ENCODE measurements at places on chromosomes 7 and 10.

GRCh38 chr10:122981066-122981464 is 864 bp downstream of the PSTK start:
- no peak for DNase-seq

DNA sequence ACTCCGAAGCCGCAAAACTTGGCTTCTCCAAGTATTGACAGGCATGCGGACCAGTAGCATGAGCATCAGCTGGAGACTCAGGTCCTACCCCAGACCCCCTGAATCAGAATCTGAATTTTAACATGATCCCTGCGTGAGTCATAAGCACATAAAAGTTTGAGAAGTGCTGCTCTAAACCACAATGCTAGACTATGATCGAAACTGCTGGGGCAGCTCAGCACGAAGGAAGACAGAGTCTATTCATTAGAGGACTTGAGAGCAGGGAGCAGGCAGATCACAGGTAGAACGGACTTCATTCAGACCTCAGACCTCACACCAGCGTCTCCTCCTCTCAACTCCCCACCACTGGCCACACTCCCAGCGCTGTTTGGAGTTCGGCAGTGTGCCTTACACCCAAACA is 16.9 kb downstream of the CAMK2G start:
- no peak for DNase-seq

GRCh38 chr7:20330928-20331909 is 519 bp downstream of the ITGB8 start:
- DNase-seq = no peak

DNA sequence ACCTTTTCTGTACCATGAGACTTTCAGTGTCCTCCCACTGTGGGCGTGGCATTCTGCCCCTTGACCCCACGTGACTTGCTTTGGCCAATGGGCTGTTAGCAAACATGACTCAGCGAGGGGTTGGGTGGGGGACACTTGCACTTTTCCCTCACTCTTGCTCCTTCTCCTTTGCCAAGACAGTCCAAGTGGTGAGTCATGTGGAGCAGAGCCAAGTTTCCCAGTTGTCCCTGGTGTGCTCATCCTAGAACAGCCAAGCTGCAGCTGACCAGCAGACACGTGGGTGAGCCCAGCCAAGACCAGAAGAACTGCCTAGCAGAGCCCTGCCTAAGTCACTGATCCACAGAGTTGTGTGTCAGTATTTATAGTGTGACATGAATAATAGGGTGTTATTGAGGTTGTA is 82.8 kb upstream of the CPXM2 start:
- no peak for DNase-seq

DNA sequence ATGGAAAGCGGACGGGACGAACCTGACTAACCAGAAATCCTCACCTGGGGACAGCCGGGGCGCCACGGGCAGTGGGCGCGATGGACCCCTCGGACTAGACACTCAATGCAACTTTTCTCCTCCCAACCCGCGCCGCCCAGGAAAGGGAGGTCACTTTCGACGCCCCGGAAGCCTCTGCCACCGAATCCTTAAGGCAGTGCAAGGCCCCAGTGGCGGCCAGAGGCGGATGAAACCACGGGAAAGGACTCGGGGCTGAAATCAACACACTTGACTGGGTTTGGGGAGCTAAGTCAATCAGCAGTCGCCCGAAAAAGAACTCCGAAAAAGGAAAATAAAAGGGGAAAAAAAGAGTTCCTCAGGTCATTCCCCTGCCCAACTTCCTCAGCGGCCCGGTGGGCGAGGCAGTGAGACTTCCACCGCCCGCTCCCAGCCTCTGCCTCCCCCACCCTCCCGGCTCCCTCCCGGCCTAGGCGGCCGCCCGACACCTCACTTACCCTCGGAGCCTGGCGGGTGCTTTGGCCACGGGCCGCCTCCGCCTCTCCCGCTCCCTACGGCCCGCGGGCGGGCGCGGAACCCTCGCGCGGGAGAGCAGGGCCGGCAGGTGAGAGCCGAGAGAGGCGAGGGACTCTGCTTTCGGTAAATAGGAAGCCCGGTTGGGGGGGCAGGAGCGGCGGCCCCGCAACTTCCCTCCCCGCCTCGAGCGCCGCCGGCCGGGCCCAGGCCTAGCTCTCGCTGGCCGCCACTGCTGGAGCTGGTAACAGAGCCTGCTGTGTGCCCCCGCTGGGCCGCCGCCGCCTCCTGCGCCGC is 518 bp downstream of the WAPL start:
- no peak for DNase-seq

GRCh38 chr10:69468751-69469089 is 17.5 kb downstream of the TSPAN15 start:
- no peak for DNase-seq

- DNase-seq = no peak
Observed at GRCh38 chr10:29948881-29949355, 110.5 kb downstream of the JCAD start.

GRCh38 chr7:22911889-22912288 is 89.2 kb upstream of the TOMM7 start:
- no peak for DNase-seq

DNA sequence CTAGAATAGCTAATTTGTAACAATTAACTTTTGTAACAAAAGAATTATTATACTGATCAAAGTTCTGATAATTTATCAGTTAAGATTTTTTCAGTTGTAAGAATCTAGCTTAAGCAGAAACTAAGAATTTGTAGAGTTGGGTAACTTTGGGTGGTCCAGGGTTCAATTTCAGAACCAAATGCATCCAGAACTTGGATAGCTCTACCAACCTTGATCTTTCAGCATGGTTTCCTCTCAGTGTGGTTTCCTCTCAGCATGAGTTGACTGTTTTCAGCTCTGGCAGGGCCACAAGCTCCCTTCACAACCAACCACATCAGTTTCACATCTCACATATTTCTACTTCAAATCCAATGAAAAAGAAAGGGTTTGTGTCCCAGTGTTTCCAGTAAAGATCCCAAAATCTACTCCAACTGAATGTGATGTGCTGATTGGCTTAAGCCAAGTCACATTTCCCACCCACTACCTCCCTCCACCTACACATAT is 3.3 kb upstream of the FAS start:
- no peak for DNase-seq

- no peak for DNase-seq
Observed at GRCh38 chr7:140889150-140889549, 35.6 kb downstream of the BRAF start.

DNA sequence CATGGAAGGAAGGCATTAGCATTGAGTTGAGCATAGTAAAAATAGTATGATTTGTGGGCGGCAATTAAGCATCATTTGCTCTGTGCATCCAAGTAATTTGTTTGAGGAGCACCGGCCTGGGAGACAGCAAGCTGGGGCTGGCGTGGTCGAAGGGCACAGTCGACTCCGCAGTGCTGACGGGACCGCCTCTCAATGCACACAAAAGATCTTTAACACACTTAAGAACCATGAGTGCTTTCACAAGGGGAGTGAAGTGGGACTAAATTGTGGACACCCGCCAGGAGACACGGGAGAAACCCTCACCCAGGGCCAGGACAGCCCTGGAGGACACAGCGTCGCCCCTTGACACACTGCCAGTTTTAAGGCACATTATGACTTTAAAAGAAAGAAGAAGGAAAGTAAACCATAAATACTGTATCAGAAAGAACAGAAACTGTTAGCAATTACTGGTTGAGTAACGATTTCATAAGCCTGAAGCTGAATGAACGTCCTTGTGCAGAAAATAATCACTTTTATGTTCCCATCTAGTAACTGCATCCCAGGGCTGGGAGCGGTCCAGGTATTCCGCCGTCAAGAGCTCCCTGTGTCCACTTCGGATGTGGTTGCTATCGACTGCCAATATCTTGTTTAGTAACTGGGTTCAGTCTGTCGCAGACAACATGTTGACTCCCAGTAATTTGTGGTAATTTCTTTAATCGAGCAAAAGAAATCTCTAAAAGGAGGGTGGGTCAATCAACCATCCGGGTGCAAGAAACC is 102.1 kb downstream of the EBF3 start:
- DNase-seq = no peak

GRCh38 chr10:130652964-130653578 is 516.9 kb downstream of the GLRX3 start:
- no peak for DNase-seq

DNA sequence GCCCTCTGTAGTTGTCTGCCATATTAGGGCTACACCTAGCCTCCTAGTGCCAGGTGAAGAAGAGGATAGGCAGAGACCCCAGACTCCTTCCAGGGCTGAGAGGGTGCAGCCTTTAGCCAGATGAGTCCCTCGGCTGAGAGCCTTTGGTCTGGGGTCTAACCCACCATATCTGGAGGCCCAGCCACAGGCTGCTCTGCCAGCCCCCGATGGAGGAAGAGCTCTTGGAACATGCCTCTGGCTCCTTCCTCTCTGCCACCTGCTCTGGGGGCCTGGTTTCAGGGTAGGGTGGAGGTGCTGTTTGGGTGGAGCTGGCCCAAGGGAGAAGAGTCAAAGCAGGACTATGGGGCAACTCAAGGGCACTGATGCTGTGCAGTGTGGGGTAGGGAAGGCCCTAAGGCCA is 1.4 kb downstream of the LRRC18 start:
- no peak for DNase-seq

Data from cortex of kidney (tissue), 1 donor.